Bronchial epithelial cell (primary cell): ENCODE measurements at places on chromosomes 5 and 9.

DNA sequence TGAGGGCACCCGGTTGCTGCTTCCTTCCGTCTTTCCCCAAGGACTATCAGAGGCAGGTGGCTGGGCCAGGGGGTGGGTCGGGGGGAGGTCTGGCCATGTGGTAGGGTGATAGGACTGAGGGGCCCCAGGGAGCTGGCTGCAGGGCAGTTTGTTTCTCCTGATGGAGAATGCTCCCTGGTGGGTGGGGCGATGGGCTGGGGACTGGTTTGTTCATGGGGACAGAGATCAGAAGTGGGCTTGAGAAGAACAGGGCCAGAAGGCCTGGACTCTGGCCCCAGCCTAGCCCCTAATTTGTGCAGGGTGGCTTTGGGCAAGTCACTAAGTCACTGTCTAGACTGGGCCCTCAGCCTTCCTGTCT, 117.4 kb downstream of the RGS3 start:
- no peak for DNase-seq

- no peak for DNase-seq
These were observed 36.5 kb upstream of the GLDC start for GRCh38 chr9:6681957-6682501.

DNA sequence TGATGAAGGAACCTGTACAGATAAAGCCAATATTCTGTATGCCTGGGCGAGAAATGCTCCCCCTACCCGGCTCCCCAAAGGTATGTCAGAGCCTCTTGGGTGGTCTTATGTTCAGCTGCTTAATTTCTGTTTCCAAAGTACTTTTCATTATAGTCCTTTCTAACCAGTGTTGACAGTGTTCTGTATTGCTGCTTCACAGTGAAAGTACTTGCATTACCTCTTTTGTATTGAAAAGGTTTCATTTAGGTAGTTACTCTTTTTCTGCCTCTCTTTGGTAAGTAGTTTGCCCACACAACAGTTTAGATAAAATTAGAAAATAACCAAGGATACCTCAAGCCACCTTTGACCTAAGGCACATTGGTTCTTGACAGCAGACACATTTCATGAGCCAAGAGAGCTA, 169.9 kb downstream of the PAM start:
- no peak for DNase-seq

DNA sequence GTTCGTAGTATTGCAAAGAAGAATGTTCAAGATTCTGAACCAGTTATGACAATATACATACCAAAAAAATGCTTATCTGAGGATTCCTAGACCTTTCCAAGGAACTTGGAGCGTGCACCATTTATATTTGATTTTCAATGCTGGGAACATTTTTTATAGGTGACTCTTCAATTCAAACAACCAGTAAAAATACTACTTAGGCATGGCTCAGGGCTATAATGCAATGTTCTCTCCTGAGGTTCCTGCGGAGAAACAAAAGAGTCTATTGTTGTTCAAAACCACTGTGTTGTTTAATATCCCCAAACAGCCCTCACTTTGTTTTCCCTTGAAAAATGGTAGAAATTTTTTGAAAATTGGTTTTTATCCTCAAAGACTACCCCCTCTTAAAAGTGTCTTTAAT, 335.7 kb upstream of the IZUMO3 start:
- DNase-seq = no peak

DNA sequence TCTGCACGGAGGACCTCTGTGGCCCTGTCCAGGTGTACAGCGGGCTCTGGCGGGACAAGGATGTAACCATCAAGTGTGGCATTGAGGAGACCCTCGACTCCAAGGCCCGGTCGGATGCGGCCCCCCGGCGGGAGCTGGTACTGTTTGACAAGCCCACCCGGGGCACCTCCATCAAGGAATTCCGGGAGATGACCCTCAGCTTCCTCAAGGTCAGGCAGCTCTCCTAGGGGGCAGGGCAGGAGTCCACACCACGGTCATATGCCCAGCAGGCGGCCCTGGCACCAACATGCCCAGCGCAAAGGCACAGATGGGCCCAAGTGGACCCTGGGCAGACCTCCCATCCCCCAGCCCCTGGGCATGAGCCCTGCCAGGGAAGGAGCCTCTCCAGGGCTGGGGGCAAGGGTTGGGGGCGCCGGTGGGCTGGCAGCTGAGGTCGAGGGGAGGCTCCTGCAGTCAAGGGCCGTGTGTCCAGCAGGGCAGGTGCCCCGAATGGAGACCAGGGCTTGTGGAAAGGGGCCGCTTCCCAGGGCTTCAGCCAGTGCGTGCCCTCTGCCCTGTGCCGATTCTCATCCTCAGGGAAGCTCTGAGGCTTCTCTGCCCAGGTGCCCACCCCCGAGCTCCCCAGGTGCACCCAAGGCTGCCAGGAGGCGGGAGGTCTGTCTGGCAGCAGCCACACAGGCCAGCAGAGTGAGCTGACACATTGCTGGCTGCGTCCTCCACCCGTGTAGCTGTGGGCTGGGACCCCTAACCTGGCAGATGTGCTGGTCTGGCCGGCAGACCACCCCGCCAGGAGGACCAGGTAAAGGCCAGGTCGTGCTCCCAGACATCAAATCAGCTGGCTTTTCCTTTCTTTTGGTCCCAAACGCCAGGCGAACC, 10.0 kb downstream of the DIPK1B start:
- no peak for DNase-seq

- DNase-seq = no peak
These were observed 92.9 kb upstream of the RASGRF2 start for GRCh38 chr5:80867233-80867632.

DNA sequence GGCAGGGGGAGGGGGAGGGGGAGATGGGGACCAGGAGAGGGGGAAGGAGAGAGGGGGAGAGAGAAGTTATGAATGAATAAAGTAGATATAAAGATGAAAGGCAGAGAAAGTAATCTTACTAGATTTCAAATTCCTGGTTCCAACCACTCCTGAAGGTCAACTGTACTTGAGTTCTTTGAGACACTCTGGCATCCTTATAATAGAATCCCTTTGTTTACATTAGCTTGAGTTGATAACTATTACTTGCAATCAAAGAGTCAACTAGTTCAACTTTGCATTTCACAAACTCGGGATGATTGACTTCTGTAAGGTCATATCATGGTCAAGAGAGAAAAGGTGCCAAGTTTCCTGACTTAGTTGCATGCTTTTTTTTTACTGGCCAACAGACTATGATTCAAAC, 42.2 kb downstream of the BAAT start:
- DNase-seq = no peak

- no peak for DNase-seq
These were observed 10.5 kb downstream of the PIK3R1 start for GRCh38 chr5:68225911-68226545.

DNA sequence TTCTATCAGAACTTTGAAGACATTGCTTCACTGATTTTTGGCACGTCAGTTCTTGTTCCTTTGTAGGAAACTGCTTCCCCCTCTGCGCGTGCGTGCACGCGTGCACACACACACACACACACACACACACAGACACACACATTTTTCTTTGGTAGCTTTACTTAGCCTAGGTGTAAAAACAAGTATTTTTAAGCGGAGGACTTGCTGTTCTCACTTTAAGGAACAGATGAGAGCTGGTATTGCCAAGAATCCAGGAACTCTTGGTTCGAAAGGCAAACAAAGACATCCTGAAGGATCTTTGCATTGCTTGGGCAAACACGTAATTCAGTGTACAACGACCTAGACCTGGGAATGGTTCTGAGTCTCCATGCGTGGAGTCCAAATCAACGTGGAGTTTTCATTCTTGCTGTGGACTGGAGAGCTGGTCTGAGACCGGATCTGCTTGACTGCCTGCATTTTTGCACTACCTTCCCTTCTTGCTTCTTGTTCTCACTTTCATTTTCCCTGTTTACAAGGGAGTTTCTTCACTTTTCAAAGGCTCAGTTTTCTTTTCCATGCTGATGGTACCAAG, 8.2 kb downstream of the TMEM268 start:
- DNase-seq = peak; percentile 55

GRCh38 chr5:142013734-142014521, 1.1 kb upstream of the GNPDA1 start:
- DNase-seq = peak; percentile 62

GRCh38 chr9:24961762-24962161, 416.1 kb upstream of the IZUMO3 start:
- DNase-seq = no peak

- no peak for DNase-seq
These were observed 1.1 kb downstream of the PCDHAC2 start for GRCh38 chr5:140967226-140967893.
